Effector memory CD4-positive, alpha-beta T cell (primary cell): ENCODE measurements at places on chromosomes 11 and 22.

DNA sequence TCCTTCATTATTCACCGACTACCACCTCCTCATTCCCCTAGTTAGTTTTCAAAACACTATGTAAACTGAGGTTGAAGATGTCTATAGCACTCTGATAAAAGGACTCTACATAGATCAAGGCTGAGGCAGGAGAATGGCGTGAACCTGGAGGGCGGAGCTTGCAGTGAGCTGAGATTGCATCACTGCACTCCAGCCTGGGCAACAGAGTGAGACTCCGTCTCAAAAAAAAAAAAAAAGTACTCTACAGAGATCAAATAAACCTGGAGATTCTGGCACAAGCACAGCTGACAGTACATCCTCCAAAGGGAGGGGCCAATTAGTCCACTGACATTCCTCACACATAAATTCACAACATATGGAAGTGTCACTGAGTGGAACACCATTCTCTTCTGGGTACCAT is 31.0 kb downstream of the TSG101 start:
- DNase-seq, result no peak

DNA sequence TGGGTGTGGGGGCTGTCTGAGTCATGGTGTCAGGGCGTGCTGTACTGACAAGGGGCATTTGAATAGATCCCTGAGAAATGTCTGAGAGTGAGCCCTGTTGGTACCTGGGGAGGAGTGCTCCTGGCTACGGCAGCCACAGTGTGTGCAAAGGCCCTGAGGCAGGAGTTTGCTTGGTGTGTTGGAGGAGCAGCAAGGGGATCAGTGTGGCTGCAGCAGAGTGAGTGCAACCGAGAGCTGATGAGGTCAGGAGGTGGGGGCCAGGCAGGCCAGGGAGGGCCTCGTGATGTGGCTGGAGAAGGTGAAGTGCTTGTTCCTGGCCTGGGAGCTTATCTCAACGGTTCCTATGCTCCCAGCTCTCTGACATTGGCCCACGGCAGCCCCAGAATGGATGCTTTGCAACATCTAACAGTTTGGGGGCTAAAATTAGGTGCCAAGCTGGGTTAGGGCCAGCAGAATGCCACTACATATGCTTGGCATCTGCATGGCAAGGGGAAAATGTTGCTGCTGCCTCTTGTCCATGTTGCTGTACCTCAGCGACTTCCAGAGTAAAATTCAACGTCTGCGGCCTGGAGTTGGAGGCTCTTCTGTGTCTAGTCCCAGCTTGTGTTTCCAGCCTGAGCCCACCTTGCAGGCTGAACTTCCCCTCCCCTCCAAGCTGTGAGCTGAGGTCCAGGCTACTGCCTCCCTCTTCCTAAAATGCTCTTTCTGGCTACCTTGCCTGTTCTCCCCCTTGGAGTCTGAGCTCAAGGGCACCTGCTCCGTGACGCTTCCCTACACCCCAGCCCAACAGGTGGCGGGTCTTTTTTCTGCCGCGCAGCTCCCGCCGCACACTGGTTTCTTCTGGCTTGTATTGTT is 48.2 kb upstream of the MYEOV start:
- no peak for DNase-seq

DNA sequence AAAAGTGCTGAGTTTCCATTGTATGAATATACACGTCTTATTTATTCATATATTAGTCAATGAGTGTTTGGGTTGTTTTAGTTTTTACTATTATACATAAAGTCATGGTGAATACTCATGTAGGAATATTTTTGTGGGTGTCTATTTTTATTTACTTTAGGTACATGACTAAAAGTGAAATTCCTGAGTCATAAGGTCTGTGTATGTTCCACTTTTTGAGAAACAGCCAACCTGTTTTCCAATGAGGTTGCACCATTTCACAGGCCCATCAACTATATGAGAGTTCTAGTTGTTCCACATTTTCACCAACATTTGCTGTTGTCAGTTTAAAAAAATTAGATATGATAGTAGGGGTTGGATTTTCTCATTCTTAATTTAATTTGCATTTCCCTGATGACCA is 6.6 kb upstream of the OR6X1 start:
- no peak for DNase-seq

DNA sequence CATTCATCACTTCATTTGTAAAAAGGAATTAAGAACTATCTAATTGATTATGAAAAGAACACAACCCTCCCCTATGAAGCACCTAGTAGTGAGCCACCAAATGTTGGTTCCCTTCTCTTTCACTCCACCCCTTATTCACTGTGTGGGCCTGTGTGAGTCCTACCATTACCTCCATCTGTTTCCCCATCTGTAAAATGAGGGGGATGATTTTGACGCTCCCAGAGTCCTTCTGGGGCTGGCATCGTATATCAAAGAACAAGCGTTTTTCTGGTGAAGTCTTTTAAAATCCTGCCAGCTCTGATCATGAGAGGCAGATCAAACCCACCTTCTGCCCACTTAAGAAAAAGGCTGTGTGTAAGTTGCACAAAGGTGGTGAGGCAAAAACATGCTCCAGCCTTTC is 96.6 kb upstream of the SEZ6L start:
- no peak for DNase-seq

- no peak for DNase-seq
Observed at GRCh38 chr11:119560961-119561360, 138.0 kb upstream of the THY1 start.

GRCh38 chr11:107562647-107563208 is 2.8 kb downstream of the ALKBH8 start:
- no peak for DNase-seq

DNA sequence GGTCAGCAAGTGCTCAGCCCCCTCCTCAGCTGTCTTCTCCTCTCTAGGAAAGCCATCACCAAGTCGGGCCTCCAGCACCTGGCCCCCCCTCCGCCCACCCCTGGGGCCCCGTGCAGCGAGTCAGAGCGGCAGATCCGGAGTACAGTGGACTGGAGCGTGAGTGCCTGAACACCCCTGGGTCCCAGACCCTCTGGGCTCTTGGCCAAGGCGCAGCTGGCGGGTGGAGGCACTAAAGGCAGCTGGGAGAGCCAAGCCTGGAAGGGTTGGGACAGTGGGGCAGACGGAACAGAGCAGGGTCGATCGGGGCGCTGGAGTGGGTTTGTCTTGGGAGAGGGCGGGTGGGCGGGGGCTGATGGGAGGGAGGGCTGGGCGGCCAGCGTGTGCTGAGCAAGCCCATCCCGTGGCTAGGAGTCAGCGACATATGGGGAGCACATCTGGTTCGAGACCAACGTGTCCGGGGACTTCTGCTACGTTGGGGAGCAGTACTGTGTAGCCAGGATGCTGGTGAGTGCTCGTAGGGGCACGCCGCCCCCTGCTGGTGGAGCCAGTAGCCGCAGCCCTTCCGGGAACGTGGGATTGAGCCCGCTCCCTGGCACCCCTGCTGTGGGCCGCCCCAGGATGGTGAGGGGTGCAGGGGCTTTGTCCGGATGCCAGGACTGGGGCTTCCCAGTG is 14.1 kb upstream of the MDK start:
- peak; percentile 51 for DNase-seq

GRCh38 chr22:30945653-30946052 is 22.9 kb downstream of the MORC2 start:
- DNase-seq, result no peak

GRCh38 chr22:17672417-17672991 is 33.9 kb downstream of the BCL2L13 start:
- no peak for DNase-seq

DNA sequence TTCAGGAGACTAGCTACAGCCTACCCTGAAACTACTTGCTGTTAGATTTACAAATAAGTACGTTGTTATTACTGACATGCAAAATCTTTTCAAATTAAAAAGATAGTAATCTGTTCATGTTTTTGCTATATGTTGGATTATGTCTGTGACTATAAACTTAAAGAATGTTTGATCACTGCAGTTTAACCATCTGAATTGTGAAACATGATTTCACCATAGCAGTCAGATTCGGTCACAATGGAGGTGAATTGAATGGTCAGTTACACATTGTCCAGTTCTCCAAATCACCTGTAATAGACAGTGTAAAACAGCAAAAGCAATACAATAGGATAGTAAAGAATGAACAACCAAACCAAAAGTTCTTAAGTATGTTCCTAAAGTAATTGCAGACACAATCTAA is 43.3 kb downstream of the CCDC83 start:
- no peak for DNase-seq

DNA sequence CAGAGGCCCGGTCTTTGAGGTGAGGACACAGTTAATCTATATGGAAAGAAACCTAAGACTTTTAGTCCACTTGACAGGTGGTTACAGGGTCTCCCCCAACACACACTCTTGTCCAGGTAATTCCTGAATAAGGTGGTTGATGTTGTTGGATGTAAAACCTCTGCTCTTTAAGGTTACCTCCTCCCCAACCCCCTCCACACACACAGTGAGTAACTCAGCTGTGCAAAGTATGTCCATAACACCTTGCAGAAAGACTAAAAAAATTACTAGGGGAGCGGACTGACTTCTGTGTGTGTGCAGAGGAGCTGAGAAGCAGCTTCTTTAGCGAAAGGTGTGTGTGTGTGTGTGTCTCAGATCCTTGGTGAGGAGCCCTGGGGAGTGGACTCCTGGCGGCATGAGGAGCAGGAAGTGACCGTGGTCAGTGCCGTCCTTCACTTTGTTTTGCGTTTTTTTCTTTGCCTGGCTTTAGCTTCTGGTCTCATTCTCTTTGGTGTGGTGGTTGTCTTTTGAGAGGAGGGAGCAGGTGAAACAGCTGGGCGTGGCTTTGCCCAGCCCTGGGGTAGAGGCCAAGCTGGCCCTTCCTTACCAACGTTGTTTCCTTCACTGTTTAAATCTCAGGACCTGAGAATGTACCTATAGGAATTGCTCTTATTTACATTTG is 1.7 kb downstream of the ZBED4 start:
- no peak for DNase-seq

GRCh38 chr22:37643225-37643847 is 3.9 kb downstream of the SH3BP1 start:
- peak; percentile 69 for DNase-seq

DNA sequence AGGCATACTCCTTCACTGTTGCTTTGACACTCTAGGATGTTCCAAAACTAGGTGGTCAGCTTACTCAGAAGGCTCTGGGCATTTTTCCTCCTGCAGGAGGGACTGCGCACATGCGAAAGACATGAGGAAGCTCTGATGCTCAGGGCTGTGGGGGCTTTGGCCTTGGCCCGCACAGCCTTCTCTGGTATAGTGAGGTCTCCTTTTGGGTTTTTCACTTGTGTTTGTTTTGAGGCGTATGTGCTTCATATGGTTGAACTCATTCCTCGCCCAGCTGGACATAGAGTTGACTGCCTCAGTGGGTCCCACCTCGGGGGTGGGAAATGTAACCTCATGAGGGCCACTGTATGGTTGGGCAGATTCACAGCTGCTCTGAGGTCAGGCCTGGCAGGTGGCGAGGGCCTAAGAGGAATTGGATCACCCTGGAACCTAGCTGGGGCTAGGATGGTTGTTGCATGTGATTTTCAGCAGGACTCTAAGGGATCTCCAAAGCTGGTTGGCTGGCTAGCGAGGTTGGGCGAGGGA is 63.7 kb downstream of the PTPRJ start:
- no peak for DNase-seq

GRCh38 chr11:95132956-95133355 is 43.3 kb downstream of the ENDOD1 start:
- DNase-seq, result no peak

GRCh38 chr11:16223558-16223957 is 132.8 kb downstream of the SOX6 start:
- no peak for DNase-seq

DNA sequence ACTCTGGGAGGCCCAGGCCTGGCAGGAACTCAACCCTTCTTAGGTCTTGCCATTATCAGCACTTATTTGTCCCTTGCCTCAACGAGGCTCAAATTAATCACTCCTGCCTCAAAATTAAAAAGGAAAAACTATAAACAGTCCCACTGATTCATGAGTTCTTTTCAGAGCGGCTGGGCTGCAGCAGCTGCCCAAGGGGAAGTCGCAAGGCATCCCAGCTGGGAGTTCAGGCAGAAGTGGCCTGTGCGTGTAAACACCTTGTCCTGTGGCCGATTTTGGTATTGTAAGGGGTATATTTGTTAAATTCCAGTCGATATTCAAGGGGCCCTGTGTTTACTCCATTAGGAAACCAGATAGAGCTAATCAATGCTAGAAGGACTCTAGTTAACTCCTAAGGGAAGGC is 213.9 kb upstream of the CADM1 start:
- no peak for DNase-seq

GRCh38 chr11:34492806-34493414 is 20.7 kb downstream of the ELF5 start:
- DNase-seq, result peak; percentile 11

DNA sequence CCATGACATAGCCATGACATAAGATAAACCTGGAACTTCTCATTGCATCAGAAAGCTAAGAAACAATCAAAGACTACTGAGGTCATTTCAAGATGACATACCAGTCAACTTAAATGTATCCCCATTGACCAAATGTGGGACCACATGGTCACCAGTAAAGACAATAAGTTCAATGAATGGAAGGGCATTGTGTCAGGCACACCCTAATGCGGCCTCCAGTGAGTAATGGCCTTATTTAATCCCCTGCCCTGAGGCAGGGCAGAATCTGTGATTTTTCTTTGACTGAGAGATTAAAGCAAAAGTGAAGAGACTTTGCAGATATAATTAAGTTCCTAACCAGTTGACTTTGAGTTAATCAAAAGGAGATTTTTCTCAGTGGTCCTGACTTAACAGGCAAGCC is 17.3 kb upstream of the SYT8 start:
- no peak for DNase-seq

GRCh38 chr22:39316440-39317083 is 2.9 kb downstream of the RPL3 start:
- DNase-seq, result peak; percentile 59

DNA sequence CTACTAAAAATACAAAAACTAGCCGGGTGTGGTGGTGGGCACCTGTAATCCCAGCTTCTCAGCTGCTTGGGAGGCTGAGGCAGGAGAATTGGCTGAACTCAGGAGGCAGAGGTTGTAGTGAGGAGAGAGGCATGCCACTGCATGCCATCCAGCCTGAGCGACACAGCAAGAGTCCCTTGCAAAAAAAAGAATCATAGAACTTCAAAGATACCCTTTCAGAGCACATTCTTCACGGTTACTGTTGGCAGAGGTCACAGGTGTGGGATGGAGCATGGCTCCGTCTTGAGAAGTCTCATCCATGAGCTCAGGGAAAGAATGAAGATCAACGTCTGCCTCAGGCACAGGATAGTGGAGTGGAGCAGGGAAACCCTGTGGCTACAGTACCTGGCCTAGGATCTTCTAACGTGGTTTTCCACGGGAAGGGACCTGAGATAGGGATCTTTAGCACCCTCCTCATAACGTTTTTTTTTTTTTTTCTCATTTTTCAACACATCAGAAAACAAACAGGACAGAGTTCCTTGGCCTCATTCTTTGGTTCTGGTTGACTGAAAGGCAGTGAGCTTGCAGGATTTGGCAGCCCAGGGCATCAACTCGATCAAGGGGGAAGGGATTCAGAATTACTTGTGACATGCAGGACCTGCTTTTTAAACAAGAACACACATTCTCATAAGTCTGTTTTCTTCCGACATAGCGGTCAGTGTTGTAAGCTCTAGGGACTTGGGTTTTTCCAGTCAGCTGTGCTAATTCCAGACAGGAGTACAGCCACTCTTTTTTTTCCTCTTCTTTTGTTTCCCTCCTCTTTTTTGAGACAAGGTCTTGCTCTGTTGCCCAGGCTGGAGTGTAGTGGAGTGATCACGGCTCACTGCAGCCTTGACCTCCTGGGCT is 22.8 kb downstream of the F2 start:
- DNase-seq, result no peak

- DNase-seq, result no peak
Observed at GRCh38 chr22:31901388-31902137, 42.8 kb upstream of the YWHAH start.
